ENCODE measurements at places on chromosomes 1 and 21.
A peak's percentile ranks its signal among the peaks of the same experiment; 100 is the strongest.

DNA sequence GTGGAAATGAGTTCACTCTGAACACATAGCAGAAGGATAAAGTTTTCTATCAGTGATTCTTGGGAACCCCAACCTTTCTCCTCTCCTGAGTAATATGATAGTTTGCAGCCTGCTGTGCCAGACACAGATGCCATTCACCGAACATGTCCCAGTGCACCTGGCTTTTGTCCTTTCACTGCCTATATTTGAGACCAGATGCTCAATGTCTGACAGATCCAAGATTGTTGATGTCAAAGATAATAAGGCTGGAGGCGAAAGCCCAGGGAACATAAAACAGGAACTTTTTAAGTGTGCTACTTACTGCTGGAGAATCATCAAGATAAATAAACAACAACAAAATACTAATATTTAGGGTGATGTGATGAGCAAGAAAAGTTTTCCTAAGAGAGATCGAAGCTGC lies 139.3 kb downstream of the TIAM1 start:
- no peak for DNase-seq

- no peak for DNase-seq
These were observed 16.6 kb downstream of the SYDE2 start for GRCh38 chr1:85184245-85184644.

DNA sequence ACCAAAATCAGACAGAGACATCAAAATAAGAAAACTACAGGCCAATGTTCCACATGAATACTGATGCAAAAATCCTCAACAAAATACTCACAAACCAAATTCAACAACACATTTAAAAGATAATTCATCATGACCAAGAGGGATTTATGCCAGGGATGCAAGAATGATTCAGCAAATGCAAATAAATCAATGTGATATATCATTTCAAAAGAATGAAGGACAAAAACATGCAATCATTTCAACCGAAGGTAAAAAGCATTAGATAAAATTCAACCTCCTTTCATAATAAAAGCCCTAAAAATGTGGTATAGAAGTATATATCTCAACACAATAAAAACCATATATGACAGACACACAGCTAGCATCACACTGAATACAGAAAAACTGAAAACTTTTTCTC lies 81.5 kb upstream of the LYPLAL1 start:
- DNase-seq: no peak

- DNase-seq: no peak
These were observed 29.5 kb downstream of the ARHGEF16 start for GRCh38 chr1:3483801-3484444.

DNA sequence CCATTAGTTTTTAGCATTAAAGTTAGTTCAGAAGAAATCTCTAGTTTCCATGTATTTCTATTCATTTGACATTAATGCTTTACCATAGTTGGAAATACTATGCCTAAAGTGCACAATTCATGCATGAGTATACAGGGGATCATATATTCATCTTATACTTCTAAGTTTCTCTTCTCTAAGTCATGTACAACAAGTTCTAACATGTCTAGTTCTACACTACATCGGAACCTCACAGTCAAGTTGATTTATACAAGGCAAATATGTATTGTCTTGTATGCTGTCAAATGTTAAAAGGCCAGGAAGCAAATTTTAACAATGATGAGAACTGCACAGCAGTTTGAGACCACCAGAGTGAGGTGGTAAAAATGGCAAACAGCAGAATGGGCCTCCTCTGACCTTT lies 22.9 kb upstream of the MOB3C start:
- DNase-seq: no peak

- no peak for DNase-seq
These were observed at the start of gene APCS for GRCh38 chr1:159587461-159587951. Gene APCS (plus strand): TSS chr1:159587826. CDS start chr1:159587922, 96 bp downstream.

- DNase-seq: no peak
These were observed 143.3 kb downstream of the RPS6KC1 start for GRCh38 chr1:213194383-213194782.

DNA sequence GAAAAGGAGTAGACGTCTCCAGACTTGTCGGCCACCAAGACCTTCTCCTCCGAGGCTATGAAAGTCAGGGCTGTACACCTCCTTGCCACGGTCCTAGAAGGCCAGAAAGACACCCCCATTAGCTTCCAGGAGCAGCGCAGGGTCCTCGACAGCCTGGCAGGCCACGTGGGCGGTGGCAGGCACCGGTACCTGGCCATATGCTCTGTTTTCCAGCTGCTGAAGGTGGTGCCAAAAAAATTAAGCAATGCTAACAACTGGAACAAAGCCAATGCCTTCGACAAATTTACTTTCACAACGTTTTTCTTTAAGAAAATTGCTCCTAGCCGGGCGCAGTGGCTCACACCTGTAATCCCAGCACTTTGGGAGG lies 15.9 kb downstream of the WDR4 start:
- DNase-seq: no peak

GRCh38 chr1:9658199-9658598 lies 6.7 kb downstream of the PIK3CD start:
- DNase-seq: no peak

GRCh38 chr1:230899841-230900251 lies 31.5 kb upstream of the C1orf198 start:
- DNase-seq: no peak

DNA sequence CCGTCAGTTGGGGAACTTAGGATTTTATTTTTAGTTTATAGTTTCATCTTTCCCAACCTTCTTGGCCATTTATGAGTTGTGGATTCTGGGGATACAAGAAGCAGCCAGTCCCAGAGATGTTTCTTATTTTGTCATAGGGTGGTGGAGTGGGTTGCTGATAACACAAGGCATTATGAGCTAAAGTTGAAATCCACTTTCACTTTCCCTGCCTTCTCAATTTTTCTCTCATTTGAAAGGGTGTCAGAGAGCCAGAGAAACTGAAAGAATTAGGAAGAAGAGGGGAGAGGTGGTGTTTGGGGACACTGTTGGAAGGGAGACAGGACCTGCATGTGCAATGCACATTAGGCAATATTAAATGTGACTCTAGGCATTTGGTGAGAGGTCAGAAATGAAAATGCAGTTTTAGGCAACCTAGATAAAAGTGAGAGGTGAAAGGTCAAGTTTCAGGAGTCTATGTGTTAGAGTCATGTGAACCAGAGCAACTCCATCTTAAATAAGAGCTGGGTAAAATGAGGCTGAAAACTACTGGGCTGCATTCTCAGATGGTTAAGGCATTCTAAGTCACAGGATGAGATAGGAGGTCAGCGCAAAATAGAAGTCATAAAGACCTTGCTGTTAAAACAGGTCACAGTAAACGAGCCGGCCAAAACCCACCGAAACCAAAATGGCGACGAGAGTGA lies 71.1 kb upstream of the F3 start:
- no peak for DNase-seq

DNA sequence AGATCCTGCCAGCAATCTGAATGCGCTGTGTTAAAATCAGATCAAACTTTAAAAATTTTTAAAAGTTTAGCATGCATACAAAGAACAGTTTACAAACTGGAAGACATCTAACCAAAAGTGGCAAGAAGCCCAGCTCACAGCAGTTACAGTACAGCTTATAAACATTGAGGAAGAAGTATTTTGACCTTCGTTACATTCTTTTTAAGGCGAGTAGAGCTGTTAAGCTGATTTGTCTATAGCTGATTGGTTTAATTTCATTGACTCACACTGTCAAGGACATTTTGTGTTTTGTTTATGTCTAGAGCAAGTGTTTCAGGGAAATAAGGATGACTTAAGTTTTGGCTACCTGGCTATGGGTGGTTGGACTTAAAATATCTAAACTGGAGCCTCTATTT lies 3.0 kb upstream of the PGM1 start:
- no peak for DNase-seq

GRCh38 chr1:154961207-154962155 lies at the start of gene PYGO2:
Gene PYGO2 (minus strand): TSS chr1:154961782. CDS start chr1:154961576, 206 bp downstream.
- DNase-seq: no peak

DNA sequence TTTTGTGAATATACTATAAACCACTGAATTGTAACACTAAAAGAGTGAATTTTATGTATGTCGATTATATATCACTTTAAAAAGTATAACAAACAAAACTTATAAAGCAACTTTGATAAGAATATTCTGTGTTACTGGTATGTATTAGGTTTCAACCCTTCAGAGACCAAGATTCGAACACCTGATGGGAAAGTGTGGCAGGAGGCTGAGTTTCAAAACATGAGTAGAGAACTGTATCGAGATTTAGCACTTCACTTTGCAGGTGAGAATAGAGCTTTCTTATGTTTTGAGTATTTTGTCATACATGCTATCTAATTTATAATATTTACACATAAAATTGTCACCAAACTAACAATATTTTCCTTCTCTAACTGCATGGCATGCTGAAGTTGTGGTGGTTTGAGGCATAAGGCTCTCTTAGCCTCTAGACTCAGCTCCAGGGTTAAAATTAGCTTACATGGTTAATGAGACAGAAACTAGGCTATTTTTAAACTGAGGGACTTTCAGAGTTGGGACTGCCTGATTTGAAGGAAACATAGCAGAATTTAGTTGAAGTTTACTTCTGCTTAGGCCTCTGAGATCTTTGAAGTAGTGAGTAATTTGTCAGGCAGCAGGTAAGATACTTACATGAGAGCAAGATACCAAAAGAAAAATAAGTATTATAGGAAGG lies 48.6 kb downstream of the CEP350 start:
- no peak for DNase-seq

DNA sequence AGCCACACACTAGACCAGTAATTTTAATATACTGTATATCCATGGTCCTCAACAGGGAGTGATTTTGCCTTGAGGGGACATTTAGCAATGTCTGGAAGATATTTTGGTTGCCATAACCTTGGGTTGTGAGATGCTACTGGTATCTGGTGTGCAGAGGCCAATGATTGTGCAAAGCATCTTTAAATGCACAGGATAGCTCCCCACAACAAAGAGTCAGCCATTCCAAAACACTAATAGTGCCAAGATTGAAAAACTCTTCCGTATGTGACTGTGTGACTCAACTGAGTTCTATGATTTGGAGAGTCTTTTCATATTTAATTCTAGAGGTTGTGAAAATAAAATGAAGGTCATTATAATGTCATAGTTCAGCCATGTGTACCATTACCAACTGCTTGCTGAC lies 141.4 kb upstream of the CACYBP start:
- no peak for DNase-seq

DNA sequence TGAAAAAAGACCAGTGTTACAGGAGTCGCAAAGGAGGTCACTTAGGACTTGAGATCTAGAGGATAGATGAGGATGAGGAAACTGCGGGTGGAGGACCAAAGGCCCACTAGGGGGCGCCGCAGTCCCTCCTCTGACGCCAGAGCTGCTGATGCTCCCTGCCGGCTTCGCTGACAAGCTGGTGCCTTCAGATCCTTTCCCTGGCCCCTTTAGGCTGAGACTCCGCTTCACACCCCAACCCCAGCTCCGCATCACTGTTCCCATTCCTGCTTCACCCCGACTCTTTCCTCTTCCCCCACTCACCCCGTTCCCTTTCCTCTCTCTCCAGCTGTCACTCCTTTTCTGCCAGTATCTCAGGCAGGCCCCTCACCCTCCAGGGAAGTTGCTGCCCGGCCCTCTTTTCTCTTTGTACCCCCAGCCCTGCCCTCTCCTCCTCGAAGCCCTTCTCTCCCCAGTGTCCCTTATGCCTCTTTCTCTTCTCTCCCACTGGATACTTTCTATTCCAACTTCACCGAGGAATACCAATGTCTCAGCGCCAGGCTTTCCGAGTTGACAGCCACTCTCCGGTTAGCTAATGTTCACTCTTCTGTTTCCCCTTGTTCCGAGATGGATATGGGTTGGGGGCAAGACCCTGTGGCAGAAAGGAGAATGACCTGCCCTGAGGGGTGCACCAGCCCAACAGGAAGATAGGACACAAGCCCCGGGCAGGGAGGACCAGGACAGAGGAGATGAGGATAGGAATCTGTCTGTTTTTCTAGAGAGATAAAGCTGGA lies 4.5 kb downstream of the KCNJ9 start:
- DNase-seq: no peak

GRCh38 chr1:152946248-152946647 lies 758 bp upstream of the SPRR5 start:
- no peak for DNase-seq

DNA sequence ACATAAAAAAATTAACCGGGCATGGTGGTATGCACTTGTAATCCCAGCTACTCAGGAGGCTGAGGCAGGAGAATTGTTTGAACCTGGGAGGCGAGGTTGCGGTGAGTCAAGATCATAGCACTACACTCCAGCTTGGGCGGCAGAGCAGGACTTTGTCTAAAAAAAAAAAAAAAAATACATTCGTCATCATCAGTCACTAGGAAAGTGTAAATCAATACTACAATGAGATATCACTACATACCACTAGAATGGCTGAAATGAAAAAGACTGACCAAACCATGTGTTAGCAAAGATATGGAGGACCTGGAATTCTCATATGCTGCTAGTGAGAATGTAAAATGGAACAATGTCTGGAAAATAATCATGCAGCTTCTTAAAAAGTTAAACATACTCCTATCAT lies 9.3 kb downstream of the SPATA45 start:
- DNase-seq: no peak

DNA sequence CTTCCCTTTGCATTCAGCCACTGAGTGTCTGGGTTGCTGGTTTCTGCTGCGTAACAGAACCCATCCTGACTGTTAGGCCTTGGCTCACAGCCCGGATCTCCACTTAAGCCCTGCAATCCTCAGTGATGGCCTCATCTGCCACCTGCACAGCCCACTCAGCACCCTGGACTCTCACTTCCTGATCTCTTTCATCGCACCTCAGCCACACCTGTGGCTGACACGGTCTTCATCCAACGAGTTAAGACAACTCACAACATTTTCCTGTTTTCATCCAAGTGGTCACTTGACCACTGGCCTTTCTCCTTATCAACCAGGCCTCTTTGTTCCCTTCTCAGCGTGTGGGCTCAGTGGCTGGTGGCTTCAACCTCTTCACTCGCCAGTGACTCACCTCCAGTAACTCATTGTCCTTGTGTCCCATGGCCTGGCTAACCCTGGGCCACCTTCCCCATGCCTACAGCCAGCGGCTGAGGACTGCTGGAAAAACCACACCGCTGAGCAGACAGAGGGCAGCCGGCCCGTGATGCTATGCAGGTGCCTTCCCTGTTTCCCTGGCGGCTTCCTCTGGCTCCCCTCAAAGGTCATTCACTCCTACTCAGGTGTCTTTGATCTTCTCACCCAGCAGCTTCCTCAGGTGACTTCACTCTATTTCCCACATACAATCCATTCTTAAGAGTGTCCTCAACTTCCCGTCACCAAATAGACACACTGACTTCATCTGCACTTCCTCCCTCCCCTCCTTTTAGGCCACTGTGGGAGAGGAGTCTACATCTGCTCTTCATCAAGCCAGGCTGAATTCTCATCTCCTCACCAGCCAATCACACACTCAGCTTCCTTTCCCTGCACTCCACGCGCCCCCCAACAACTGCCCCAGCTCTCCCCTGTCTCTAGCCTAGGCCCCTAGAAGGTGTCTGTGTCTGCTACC lies 19.9 kb upstream of the EDN2 start:
- peak; percentile 59 for DNase-seq

- DNase-seq: no peak
These were observed 86.8 kb downstream of the WLS start for GRCh38 chr1:68145418-68146126.

DNA sequence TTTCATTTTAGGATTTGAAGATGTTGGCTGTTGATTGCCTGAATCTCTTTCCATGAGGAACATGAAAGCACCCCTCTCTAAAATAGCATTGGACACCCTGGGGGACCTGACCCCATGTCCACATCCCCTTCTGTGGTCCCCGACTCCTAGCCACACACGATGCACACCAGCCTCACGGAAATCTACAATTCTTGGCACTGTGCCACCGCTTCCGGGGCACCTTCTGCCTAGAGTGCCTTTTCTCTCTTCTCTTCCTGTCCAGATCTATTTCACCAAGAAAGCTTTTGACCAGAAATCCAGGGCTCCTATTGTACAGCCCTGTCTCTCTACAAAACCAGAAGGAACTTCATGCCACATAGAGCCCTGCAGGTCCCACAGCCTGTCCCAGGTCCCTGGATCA lies 50.3 kb downstream of the MYSM1 start:
- DNase-seq: no peak

GRCh38 chr21:41348434-41348833 lies 13.4 kb upstream of the MX2 start:
- DNase-seq: no peak
